ENCODE measurements at places on chromosomes 11 and 22. TPM values are rescaled to one million over a fixed set of nuclear protein-coding genes. Genes with fewer than 3 reads are reported as not detected.

The SLCO2B1 gene
- total RNA-seq, result not detected

The CXCR5 gene
- not detected for total RNA-seq

The CHST1 gene
- 0.32 TPM for total RNA-seq

The CHRNA10 gene
- total RNA-seq, result 0.43 TPM

The MUC5AC gene
- not detected for total RNA-seq

The GRM5 gene
- under 0.01 TPM for total RNA-seq

The SCGB2A2 gene
- total RNA-seq, result not detected

The LARGE2 gene
- total RNA-seq, result not detected

The TMPRSS6 gene
- not detected for total RNA-seq

The LRRC74B gene
- under 0.01 TPM for total RNA-seq

The B3GAT1 gene
- total RNA-seq, result not detected

The C11orf52 gene
- total RNA-seq, result not detected

The UBE2L6 gene
- 63.2 TPM for total RNA-seq

The NTM gene
- 3.1 TPM for total RNA-seq

The LGR4 gene
- total RNA-seq, result 11.5 TPM

The HEPN1 gene
- not detected for total RNA-seq

The PHF21B gene
- total RNA-seq, result under 0.01 TPM

The SCGB1A1 gene
- total RNA-seq, result not detected

The RAB38 gene
- 1.1 TPM for total RNA-seq

The HBE1 gene
- not detected for total RNA-seq

The LSP1 gene
- total RNA-seq, result 6.0 TPM

The OVOL1 gene
- total RNA-seq, result not detected

The CD3G gene
- total RNA-seq, result not detected

The SLC29A2 gene
- 0.17 TPM for total RNA-seq

The KIAA0930 gene
- 57.4 TPM for total RNA-seq

The ARHGAP8 gene
- total RNA-seq, result 0.86 TPM

The FIBIN gene
- total RNA-seq, result 53.2 TPM

The SLC35F2 gene
- 10.2 TPM for total RNA-seq

The GLYATL1 gene
- 0.17 TPM for total RNA-seq

The TMEM86A gene
- total RNA-seq, result 0.60 TPM

The PIH1D2 gene
- 1.4 TPM for total RNA-seq

The MRGPRX4 gene
- not detected for total RNA-seq

The OOSP4B gene
- not detected for total RNA-seq

The KCNJ4 gene
- not detected for total RNA-seq

The SMC1B gene
- total RNA-seq, result not detected
